ENCODE measurements at places on chromosomes 2 and 18.

DNA sequence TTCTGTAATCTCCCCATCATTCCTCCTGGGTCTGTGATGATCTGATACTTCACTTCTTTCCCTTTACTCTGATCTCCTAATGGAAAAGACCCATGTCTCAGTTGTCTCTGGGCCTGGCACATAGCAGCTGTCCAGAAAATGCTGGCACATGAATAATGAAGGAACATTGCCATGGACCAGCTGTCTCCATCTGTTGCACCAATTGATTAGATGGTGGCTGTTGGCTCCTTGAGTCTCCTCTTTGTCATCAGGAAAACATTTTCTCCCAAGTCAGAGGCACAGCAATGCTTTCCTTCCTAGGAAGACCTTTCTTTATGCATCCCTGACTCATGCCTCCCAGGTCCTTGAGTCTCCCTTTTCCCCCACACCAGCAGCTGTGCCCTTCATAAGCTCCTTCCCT is 286.2 kb upstream of the CXCR4 start:
- DNase-seq = no peak

- DNase-seq = no peak
Measured at GRCh38 chr2:78913257-78913656, 112.2 kb upstream of the REG3G start.

DNA sequence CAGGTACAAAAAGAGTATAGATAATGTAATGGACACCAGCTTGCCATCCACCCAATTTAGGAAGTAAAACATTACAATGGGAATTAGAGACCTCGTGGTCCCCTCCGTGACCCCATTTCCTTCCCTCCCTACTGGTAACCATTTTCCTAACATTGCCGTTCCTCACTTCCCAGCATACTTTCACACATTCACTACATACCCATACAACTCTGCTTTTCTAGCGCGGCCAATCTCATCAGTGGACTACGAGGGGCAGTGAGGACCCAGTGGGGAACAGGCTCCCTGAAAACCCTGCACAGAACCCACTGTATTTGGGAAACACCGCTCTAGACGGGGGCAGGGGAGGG is 1.1 kb downstream of the ENOSF1 start:
- DNase-seq = no peak

GRCh38 chr2:235025800-235026536 is 74.2 kb downstream of the SH3BP4 start:
- no peak for DNase-seq

GRCh38 chr2:65661980-65662653 is 229.7 kb upstream of the SPRED2 start:
- DNase-seq = no peak

DNA sequence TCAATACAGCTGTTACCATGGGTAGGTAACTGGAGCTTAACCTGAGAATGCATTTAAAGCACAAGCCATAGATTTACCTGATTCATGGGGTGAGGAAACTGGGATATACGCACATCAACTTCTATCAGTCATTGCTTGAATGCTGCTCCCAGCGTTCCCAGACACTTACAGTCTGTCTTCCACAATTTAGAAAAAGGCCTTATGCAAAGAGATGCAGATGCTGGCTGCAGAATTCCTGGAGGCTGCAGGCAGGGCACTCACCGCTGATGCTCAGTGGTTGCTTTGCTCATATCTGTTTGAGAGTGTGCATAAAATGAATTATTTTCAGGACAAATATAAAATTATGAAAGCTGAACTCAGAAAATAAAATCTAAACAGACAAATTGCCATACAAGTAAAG is 950.7 kb upstream of the PIK3C3 start:
- DNase-seq = no peak

DNA sequence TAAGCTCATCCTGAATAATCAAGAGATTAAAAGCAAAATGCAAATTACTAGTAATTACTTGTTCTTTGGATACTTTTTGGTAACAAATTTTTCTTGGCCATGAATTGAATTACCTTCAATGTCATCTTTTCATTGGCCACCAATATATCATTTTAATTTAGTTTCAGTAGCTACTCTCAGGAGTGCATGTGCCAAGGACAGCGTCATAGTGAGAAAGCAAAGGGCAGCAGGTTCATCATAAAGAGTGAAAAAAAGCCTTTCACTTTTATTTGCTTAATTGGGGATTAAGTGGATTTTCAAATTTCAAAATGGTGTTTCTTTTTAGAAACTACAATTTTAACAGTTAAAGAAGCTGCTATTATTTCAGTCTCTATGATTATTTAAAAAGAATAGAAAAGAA is 815.2 kb downstream of the NR4A2 start:
- DNase-seq = no peak

- DNase-seq = no peak
Measured at GRCh38 chr2:37880551-37880950, 44.5 kb upstream of the RMDN2 start.

DNA sequence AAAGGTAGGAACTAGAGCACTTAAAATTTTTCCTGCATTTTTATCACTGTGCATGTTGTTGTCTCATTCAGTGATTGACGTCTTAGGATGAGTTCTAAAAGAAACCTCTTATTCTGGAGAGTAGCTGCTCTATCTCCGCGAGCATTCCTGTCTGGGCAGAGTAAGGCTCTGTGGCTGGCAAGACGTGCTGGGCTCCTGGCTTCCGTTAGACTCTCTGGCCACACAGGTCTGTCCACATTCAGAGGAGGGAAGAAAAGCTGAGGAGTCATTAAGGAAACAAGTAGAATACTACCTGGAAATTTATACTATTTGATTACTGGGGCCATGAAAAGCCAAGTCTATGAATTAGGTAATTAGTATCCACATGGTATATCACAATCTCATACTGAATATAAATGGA is 138.0 kb upstream of the DNMT3A start:
- DNase-seq = no peak

DNA sequence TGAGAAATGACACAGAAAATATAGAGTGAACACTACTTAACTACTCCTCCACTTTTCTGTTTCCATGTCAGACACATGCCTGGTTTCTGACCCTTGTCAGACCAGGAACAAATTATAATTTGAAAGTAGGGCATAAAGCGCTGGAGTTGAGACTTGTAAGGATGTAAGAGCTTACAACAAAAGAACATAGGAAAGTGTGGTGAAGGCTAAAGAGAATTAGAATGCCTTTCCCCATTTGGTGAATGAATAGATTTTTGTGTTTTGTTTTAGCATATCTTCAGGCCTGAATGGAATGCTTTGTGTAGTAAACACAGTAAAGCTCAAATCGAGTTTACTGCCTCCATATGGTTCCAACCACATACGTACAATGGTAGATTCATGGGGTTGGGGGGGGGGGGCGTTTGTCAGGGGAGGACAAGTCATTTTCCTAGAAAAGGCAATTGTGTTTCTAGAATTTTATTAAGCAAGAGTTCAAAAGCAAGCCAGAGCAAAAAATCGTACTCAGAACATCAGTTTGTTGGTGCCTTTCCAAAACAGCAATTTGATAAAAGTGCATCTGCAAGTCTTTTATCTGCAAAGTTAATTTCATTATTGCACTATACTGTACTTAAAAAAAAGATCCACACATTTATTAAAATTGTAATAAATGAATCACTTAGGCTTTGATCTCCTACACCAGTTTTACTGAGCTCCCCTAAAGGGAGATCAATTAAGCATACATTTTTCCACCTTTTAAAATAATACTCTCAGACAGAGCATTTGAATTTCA is 30.9 kb downstream of the NRXN1 start:
- no peak for DNase-seq

DNA sequence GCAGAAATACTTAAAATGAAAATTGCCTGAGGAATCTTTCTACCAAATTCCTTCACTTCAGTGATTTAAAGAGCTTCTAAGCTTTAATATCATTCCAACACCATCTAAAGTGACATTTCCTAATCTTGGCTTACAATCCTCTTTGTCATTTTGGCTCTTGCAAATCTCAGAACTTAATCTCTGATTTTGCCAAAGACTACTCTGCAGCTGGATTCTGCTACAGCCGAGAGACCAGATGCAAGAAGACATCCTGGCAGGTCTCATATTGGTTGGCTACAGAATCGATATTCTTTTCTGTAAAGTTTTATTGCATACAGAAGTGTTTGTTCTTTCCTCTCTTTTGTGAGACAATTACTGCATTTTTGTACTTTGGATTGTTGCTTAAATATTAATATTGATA is 716.5 kb upstream of the LRATD1 start:
- DNase-seq = no peak

DNA sequence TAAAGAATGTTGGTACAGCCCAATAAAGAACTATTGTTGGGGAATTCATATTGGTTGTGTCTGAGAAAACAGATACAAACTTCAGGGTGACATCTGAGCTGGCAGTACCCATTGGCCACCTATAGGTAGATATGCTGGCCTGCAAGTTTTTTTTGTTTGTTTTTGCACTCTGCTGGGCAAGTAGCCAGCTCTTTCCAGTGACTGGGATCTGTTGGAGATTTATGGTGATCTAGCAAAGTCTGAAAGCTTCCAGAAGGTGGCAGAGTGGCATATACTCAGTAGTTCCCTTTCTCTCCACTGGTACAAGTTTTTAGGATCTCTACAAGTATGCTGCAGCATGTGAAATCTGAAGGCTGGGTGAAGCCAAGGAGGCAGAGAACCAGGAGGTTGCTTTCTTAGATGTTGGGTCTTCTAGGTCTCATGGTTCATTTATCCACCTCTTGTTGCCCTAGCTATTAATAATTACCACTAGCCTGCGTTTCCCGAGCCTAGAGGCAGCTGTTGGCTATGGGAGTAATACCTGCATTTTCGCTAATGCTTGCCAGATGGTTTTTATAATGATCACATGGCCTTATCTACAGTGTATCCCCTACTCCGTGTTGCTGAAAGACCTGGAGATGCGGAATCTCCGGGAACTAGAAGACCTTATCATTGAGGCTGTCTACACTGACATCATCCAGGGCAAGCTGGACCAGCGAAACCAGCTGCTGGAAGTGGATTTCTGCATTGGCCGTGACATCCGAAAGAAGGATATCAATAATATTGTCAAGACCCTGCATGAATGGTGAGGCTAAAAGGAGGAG is 9.5 kb downstream of the COPS7B start:
- DNase-seq = peak; percentile 47

GRCh38 chr2:121104721-121105141 is 180.3 kb downstream of the TFCP2L1 start:
- no peak for DNase-seq

DNA sequence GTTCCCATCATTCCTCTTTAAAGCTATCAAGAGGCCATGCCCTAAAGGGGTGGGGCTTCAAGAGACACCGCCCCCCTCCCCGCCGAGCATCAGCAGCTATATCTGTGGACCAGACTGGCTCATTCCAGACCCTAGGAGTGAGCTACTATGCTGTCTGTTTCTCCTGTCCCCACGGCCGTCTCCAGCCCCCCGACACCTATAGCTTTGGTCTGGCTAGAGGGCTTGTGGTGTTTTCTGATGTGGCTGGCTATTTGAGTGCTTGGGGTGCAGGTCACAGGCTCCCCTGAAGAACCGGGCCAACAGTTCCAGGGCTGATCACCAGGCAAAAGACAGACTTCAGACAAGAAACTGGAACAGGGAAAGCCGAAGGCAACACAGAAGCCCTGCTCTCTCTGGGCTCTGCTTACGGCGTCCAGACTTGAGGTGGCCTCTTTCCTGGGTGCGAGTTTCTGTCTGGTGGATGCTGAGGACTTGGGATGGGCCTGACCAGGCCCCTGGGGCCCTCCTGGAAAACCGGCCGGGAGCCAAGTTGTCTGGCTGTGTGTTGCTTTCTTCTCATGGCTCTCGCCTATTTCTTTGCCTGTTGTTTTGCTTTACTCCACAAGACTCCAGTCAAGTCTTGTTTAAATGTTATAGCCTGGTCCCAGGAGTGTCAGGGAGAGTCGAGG is 83.6 kb downstream of the KLHL29 start:
- DNase-seq = no peak

DNA sequence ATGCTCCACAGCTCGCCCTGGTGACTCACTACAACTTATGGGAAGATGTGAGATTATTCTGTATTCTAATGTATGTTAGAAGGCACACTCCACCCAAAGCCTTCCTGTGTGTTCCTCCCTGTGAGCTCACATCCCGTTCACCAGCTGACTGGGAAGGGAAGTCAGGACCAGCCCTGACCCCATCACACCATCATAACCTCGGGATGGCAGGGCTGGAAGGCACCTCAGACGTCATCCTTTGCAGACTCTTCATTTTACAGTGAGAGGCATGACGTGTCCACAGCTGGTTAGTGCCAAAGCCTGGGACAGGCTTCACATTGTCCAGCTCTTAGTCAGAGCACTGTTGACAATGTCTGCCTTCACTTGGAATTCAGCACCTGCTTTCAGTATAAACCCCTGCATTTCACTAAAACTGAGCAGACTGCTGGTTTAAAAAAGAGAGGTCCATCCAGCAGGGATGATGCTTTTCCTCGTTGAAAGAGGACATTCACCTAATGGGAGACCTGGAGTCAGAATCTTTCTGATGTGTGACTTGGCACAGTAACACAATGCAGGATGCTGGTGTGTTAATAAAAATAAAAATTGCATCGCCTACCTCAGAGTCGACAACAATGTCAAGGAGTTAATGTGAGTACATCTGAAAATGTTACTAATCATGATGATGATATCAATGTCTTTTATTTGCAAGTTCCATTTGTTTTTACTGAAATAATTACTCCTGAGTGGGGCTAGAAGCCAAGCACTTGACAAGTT is 418.0 kb upstream of the TNP1 start:
- DNase-seq = no peak

GRCh38 chr2:114108824-114109416 is 219.0 kb downstream of the ACTR3 start:
- no peak for DNase-seq

DNA sequence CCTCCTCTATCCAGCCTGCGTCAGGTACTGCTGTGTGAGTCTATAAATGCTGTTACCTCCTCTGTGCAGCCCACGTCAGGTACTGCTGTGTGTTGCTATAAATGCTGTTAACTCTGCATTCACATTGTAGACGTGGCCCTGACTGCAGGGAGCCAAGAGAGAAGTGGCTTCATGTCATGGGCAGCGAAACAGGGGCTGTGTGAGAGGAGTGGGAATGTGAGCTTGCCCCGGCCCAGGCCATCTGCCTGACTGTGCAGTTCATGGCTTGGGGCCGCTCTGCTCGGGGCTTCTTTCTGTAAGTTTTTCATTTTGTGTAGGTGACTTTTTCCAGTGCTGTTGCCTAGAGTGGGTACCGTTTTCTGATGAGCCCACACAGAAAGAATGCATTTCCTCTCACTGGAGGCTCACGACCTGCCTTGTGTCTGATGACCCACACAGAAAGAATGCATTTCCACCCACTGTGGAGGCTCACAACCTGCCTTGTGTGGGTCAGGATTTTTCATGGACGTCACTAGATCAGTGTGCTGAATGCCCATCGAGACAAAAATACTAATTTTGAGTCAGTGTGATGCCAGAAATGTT is 104.5 kb downstream of the SNTG2 start:
- no peak for DNase-seq

DNA sequence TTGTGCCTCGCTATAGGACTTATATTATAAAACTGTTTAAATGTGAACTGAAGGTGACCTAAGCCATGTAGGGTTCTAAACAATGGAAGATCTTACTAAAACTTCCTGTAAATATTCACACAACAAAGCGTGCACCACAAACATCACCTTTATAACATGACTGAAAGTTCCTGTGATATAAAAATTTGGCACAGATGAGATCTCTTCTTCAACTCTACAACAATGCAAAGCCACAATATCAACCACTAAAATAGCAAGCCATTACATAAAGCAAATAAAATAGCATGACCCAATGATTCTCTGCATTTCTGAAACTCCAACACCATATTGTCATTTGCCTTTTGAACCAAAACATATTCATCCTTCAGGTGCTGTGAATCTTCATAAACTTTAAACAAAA is 3.5 kb downstream of the YES1 start:
- no peak for DNase-seq
